ENCODE measurements at places on chromosomes 5 and 9.

DNA sequence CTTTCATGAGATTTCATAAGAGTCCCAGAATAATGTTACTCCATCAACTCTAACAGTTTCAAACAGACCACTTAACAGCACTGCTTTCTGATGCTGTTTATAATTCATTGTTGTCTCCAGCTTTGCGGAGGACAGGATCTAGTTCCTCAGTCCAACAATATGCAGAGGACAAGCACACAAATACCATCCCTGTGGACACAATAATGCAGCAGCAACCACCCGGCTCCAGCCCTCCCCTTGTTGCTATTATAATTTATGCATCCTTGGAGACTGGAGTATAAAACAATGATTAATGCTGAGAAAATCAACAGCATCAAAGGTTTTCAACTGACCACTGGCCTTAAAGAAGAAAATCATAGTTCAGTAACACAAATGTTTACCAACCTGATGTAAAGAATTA lies 108.3 kb downstream of the DENND1A start:
- DNase-seq: no peak

- no peak for DNase-seq
Measured at GRCh38 chr9:98142182-98142907, 23.3 kb upstream of the TRIM14 start.

GRCh38 chr5:45038366-45038987 lies 229.7 kb downstream of the MRPS30 start:
- no peak for DNase-seq

GRCh38 chr9:136901516-136902258 lies 15.4 kb downstream of the TRAF2 start:
- DNase-seq: no peak

- no peak for DNase-seq
Measured at GRCh38 chr5:124660229-124661093, 86.0 kb downstream of the ZNF608 start.

DNA sequence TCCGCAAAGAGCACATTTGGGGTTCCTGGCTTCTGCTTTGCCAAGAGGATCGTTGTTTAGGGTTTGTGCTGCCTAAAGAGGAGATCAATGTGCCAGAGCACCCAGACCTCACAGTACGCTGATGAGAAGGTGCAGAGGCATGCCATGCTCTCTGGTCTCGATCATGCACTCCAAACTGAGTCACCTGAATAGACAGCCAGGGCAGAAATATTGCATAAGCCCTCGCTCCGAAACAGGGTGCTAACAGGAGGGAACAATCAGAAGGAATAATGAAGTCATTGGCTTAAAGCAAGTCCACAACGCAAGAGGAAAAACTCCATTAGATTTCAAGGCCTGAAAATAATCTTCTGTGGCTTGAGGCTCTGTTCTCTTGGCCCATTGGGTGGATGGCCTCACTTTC lies 124.3 kb downstream of the GCNT1 start:
- DNase-seq: no peak

- DNase-seq: no peak
Measured at GRCh38 chr5:122195802-122196394, 66.6 kb downstream of the ZNF474 start.

DNA sequence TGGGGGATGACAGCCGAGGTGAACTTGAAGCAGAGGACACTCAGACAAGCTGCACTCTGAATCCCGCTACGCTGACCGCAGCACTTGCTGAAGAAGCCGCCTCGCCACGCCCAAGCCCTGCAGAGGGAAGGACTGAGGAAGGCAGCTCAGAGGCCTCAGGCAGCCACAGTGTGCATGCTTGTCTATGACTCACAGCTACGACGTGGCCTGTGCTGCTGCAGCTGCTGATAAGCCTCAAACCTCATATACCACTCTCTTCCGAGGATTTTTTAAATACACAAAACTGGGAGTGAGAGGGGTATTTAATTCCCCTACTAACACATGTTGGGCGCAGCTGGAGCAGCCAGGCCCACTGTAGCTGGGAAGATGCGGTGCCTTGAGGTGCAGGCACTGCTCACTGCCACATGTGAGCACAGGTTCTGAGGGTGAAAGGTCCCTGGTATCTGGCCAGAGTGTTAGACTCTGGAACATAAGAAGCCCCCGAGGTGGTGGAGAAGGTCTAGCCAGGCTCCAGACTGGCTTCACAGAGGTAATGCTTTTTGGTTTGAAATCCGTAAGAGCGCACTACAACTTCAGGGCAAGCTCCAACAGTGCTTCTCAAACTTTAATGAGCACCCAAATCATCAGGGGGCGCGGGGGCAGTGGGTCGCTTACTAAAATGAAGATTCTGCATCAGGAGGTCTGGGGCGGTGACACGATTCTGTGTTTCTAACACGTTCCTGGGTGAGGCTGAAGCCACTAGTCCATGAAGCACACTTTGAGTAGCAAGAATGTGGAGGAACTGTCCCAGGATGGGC lies 196.8 kb downstream of the AUH start:
- peak; percentile 38 for DNase-seq

- DNase-seq: no peak
Measured at GRCh38 chr5:15968993-15969392, 210.6 kb downstream of the MARCHF11 start.

- no peak for DNase-seq
Measured at GRCh38 chr9:130588416-130588815, 9.0 kb downstream of the FUBP3 start.

DNA sequence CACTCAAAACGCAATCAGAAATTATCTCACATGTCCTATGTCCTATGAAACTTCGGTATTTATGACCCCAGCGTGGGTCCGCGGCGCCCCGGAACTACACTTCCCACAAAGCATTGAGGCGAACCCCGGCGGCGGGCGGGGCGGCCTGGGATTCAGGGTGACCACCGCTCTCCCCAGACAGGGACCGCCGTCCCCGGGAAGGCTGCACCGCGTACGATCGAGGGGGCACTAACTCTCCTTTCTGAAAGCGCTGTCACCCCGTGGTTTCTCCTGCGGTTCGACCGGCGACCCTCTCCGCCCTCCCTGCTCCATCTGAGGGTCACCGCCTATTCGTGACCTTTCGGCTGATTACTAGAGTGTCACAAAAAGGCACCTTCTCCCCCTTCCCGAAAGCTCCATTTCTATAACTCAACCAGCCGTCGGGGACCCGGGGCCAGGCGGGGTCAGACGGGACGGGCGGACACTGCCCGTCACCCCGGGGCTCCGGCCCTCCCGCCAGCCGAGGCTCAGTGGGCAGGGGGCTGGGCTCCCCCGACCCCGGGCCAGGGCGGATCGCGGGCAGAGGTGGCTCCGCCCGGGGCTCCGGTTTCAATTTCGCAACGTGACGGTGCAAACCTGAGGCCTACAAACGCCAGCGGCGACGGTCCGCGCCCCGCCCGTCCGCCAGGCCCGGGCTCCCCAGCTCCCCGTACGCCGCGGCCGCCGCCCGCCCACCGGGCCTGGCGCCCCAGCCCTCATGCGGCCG lies 1.3 kb downstream of the ECPAS start:
- no peak for DNase-seq
